Renal cortex interstitium (tissue), 15 donors: ENCODE measurements at places on chromosomes 16 and 17.

GRCh38 chr17:48527547-48527932 is 3.3 kb downstream of the HOXB1 start:
- no peak for DNase-seq

DNA sequence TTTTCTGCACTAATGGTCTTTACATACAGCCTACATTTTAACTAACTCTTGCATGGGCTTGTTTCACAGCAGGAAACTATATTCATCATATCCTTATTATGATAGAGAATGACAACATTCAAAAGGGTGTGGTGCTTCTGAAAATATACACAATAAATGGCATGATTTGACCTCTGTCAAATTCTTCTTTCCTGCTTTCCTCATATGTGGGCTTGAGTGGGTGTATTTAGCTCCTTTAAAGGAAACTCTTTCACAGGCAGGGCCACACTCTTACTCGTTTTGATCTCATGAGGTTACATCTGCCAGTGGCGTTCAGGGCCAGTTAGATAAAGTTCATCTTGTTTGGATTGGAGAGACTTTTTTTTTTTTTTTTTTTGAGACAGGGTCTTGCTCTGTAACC is 6.1 kb downstream of the SLC35G3 start:
- no peak for DNase-seq

- no peak for DNase-seq
Measured at GRCh38 chr16:46911038-46911437, 26.9 kb downstream of the GPT2 start.

GRCh38 chr16:12655537-12655936 is 148.2 kb downstream of the CPPED1 start:
- DNase-seq = no peak

DNA sequence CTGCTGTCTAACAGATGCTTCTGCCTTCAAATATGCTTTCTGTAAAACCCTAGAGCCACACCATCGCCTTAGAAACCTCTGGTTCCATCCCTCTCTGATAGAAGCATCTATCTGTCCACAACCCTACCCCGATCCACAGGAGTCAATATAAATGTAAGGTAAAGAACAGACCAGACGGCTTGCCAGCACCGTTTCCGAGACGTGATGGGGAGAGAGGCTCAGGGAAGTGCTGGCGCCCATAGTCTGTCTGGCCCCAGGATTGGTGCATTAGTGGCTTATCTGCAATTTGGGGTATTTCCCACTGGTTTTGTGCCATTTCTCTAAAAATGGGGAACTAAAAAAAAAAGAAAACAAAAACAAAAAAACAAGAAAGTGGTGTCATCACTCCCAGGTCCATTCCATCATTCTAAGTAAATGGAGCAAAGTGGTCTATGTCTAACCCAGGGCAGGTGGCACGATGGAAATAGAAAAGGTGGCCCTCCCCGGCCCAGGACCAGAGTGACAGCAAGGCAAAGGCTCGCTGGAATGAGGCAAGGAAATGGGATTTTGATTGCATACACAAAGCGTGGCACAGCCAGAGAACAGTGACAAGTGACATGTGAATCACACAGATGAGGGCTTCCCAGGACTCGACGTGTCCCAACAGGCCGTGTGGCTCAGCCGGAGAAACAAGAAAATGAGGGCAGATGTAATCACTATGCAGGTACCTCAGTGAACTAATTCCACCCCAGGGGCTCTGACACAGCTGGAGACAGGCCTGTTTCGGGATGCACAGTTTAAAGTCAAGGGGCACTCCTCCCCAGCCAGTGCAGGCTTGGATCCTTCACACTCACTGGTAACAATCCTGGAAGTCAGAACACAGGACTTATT is 125.6 kb downstream of the GAS7 start:
- no peak for DNase-seq

DNA sequence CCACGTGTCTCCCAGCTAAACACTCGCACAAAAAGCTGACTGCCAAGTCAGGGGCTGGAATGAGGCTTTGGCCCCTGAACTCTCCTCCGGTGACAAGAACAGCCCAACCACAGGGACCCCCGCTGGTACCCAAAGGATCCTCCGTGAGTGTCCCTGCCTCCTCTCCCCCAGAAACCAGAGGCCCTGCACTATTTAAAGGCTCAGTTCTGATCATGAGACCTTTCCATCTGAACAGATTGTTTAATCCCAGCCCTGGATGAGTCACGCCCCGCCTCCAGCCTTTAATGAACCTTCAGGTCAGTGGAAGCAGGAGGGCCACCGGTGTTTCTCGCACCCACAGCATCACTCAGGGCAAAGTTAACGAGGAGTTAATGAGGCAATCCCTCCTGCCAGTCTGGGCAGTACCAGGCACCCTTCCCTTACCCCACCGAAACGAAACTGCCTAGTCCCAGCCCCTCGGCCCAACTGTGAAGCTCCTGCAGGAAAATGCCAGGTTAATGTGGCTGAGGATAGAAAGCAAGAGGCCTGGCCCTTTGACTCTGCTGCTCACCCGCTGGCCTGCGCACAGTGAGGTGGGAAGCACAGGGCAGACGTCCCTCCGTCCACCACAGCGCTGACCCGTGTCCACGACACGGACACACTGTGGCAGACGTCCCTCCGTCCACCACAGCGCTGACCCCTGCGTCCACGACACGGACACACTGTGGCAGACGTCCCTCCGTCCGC is 32.4 kb downstream of the TIMM22 start:
- DNase-seq = no peak
